ENCODE measurements at places on chromosomes 13 and 19. TPM values are rescaled to one million over a fixed set of nuclear protein-coding genes. Genes with fewer than 3 reads are reported as not detected.
A peak's percentile ranks its signal among the peaks of the same experiment; 100 is the strongest.

DNA sequence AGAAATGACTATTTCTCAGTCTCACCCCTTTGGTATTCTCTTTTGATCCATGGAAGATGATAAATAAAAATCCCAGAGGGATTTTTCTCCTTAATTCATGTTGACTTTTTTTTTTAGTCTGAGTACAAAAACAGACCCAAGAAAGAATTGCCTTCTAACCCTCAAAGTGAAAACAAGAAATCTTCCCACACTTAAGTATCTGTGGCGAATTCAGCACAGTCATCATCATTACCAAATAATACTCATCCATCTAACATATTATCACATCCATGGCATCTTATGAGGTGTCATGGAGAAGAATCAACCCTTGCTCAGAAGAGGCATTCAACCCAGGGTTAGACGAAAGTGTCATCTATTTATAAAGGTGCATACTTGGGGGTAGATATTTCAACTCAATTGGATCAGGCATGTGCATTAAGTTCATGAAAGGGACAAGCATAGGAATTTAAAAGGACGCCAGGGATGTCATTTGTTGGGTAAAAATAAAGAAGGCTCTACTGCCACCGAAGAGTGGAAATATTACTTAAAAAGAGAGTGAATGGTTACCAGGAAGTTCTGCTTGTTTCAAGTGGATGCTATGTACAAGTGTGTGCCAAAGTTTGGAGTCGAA is 101.9 kb downstream of the FLT1 start:
- no peak for DNase-seq

DNA sequence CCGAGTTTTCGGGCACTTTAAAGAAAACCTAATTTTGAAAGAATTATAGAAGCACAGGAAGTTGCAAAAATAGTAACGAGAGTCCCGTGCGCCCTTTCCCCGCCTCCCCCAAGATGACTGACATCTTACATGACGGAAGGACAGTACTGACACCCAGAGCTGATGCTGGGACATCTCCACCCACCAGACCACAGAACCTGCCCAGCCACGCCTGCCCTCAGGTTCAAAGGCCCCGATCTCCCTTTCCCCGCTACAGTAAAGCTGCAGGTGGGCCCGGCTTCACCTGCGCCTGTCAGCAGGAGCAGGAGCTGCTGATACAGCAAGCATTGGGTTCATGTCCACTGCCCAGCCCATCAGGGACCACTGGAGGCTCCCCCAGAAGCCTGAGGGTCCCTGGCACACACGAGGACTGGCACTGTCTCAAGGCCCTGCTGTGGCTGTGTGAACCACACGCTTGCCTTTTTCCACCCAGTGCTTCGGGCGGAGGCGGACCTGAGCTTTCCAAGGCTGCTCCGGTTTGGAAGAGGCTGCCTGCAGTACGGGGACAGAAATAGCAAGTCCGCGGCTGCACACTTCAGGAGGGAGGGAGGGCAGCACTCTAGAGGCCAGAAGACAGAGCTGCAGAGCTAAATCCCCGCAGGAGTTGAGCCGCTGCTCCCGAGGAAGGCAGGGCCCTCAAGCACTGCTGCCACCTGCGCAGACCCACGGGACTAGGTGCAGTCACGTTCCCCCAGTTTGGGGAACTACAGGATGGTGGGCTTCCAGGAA is 8.7 kb downstream of the MAP2K2 start:
- DNase-seq = no peak

DNA sequence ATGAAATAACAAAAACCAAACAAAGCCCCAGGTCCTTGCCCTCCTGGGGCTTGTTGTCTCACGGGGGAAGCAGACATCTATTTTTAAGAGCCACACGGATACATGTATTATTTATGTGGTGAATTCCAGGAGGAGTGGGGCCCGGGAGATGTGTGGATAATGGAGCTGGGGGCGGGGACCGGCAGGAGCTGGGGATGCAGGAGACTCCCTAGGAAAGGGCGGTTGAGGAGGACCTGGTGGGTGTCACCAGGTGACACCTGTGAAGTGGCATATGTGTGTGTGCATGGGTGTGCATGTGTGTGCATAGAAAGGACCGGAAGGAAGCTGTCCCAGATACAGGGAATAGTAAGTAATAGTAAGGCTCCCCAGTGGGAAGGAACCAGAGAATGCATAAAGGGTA is 148.9 kb downstream of the URI1 start:
- no peak for DNase-seq

GRCh38 chr13:94112227-94112626 is 367.3 kb downstream of the DCT start:
- no peak for DNase-seq

GRCh38 chr13:49840266-49840665 is 47.8 kb upstream of the KPNA3 start:
- DNase-seq = no peak

GRCh38 chr13:27011661-27012060 is 159.9 kb downstream of the USP12 start:
- DNase-seq = no peak

GRCh38 chr13:29704648-29705047 is 109.2 kb upstream of the SLC7A1 start:
- no peak for DNase-seq

GRCh38 chr13:75308222-75308621 is 173.7 kb downstream of the TBC1D4 start:
- DNase-seq = no peak

GRCh38 chr19:5714816-5715215 is 5.1 kb downstream of the LONP1 start:
- no peak for DNase-seq

GRCh38 chr19:2167896-2168618 is 4.3 kb downstream of the DOT1L start:
- peak; percentile 60 for DNase-seq

GRCh38 chr13:86569974-86570373 is 770.8 kb upstream of the SLITRK6 start:
- DNase-seq = no peak

- no peak for DNase-seq
Measured at GRCh38 chr19:2756921-2757881, 17.4 kb upstream of the SLC39A3 start.

GRCh38 chr13:39740761-39741160 is 85.3 kb downstream of the COG6 start:
- DNase-seq = no peak

GRCh38 chr13:74920361-74920760 is 561.6 kb downstream of the TBC1D4 start:
- no peak for DNase-seq

DNA sequence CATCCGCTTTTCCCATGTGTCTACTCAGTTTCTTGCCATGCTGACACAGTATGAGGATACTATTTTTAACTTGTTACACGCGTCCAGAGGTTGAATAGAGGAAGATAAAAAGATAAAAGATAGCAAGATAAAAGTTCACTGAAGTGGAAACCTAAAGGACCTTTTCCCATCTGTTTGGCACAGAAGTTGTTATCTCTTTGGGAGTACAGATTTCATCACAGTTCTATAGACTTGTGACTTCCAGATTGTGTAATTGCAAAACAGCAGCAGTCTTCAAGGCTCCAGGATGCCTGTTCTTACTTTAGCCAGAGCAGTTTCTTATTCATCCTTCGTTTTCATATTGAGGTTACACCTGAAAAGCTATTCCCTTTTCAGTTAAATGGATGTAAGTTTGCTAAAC is 369.2 kb downstream of the GPC5 start:
- DNase-seq = no peak

- DNase-seq = no peak
Measured at GRCh38 chr13:83125791-83126190, 756.5 kb downstream of the SLITRK1 start.

- DNase-seq = no peak
Measured at GRCh38 chr19:58466089-58466759, 656 bp upstream of the ZNF324 start.

DNA sequence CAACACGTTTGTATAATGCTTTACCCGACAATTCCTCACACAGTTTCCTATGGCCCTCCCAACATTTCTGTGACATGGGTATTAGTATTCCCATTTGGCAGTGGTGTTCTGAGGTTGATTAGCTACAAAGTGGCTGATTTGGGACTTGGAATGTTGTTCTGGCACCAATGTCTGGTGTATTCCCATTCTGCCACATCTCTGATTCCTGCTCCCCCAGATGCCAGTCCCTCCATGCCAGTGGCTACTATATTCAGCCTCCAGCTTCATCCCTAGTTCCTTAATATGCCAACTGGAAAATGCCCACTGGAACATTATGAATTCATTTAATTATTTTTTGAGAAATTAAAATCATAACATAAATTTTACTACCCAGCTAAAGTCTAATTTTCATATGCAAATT is 60.6 kb upstream of the NBEA start:
- no peak for DNase-seq

- no peak for DNase-seq
Measured at GRCh38 chr13:110344320-110344719, 37.2 kb downstream of the COL4A2 start.

DNA sequence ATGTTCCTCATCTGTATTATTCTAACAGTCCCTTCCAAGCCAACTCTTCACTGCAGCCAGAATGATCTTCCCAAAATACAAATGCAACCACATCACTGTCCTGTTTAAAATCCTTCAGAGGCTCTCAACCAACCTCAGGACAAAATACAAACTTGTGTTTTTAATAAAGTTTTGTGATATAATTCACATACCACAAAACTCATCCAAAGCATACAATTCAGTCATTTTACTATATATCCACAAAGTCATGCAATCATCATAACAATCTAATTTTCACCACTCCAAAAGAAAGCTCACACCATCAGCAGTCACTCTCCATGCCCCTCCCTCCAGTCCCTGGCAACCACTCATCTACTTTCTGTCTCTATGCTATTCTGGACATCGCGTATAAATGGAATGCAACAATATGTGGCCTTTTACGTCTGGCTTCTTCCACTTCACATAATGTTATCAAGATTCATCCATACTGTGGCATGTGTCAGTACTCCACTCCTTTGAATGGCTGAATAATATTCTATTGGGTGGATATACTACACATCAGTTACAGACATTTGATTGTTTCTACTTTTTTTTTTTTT is 81.7 kb upstream of the DOCK9 start:
- no peak for DNase-seq

GRCh38 chr13:74316547-74316946 is 182.3 kb upstream of the KLF12 start:
- no peak for DNase-seq

GRCh38 chr13:27132538-27132937 is 39.1 kb downstream of the USP12 start:
- DNase-seq = peak; percentile 13

DNA sequence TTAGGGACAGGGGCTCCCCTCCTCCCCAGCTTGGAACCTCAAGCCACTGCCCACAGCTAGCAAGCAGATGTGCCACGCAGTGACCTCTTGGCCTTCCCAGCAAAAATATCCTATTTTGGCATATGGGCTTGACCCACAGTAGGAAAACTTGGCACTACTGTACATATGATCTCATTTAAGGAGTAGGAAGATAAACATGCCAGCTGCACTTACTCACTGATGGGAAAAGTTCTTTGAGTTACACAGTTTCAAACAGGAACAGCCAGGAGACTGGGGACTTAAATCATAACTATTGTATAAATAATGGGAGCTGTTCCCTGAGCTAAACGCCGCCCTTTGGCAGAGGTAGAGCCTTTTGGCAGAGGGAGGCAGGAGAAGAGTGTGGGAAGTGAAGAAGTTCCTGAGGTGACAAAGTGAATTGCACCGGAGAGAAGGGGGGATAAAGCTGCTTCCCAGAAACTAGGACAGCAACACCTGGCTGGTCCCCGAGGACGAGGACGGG is 6.1 kb downstream of the SACS start:
- DNase-seq = peak; percentile 96

DNA sequence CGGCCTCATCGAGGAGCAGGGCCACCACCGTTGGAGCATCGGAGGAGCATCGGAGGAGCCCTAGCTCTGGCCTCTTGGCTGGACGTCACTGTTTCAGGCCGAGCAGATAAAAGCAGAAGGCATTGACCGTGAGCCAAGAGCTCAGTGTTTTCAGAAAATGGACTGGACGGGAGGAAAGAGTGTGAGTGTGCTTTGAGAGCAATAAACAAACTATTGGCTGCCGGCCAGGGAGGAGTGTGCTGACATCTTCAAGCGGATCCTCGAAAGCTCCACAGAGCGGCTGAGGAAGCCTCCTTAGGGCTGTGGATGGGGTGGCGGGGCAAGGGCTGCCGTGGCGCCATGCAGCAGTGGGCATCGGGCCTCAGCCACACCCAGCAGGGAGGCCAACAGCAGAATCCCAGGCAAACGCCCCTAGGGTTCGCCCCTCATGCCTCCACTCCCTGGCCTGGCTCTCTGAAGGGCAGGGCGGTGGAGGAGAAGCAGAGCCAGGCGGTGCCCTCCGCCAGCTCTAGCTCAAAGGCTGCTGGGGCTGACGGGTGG is 41.8 kb downstream of the IRS2 start:
- no peak for DNase-seq

DNA sequence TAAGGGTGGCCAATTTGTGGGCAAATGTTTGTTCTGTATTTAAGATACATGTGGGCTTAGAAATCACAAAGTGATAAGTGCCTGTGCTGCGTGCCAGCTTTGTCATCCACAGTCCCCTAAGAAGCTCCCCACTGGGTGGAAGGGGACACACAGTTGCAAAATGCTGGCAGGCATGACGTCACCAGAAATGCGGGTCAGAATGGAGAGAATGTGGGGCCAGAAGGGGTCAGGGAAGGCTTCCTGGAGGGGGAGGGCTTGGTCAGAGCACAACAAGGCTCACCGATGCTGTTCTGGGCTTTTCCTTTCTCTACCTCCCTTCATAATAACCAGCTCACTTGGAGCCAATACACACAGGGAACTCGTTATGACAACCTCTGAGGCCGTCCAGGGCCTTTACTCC is 207.3 kb downstream of the URI1 start:
- DNase-seq = no peak

DNA sequence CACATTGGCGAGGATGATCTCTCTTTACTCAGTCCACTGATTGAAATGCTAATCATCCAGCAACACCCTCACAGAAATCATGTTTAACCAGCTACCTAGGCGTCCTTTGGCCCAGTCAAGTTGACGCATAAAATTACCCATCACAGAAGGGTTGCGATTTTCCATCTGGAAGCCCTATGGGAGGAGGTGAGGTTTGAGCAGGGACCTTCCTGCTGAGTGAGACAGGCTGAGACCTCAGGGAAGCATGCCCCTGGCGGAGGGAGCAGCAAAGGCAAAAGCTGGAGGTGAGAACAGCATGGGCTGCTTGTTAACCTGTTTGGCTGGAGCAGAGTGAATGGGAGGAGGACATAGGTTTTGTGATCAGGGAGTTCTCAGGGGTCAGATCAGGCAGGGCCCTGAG is 7.3 kb downstream of the TTC9B start:
- DNase-seq = no peak

DNA sequence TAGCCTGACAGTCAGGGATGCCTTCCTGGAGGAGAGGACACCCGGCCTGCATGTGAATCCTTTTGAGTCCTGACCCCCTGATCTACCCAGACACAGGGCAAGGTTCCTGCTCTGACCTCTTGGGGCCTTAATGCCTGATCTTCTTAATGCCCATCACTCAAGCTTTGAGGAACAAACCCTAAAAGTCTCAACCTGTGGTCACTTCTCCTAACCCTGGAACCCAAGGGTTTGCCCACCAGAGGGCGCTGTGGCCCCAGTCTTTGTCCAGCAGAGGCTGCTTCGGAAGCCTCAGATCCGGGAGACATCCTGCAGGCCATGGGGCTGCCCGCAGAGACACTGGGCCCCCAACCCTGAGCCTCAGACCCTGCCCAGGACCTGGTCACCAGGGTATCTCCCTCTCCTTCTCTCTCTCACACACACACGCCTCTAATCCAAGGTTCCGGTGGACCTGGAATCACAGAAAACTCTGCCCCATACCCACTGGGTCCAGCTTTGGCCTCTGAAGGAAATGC is 9.8 kb upstream of the DPF1 start:
- peak; percentile 65 for DNase-seq

The ELSPBP1 gene
- polyA plus RNA-seq = not detected

The ZNF829 gene
- 0.47 TPM for polyA plus RNA-seq

The CERS1 gene
- 8.5 TPM for polyA plus RNA-seq

The CRB3 gene
- polyA plus RNA-seq = not detected

The PCSK4 gene
- polyA plus RNA-seq = 1.7 TPM

The THAP8 gene
- 8.3 TPM for polyA plus RNA-seq

The SLC35E1 gene
- polyA plus RNA-seq = 50.1 TPM

All from endothelial cell of umbilical vein (primary cell).